ENCODE measurements at places on chromosomes 5 and 9.

- no peak for DNase-seq
Observed at GRCh38 chr9:127067603-127068220, 54.7 kb downstream of the ANGPTL2 start.

DNA sequence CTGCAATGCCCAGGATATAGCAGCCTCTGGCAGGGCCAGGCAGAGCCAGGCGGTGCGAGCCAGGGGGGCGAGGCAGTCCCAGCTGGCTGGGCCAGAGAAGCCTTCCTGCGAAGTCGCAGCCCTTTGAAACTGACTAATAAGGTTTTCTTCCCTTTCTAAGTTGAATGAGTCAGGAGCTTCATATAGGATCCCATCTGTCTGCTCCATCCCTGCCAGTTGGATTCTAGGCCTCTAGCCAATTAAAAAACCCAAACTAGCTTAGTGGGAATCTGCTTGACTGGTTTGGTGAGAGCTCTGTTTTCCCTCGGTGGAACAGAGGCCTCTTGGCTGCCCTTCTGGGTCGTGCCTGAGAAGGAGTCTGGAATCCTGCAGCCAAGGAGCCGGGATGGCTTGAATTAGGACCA lies 70.1 kb upstream of the RAPGEF1 start:
- DNase-seq: no peak

DNA sequence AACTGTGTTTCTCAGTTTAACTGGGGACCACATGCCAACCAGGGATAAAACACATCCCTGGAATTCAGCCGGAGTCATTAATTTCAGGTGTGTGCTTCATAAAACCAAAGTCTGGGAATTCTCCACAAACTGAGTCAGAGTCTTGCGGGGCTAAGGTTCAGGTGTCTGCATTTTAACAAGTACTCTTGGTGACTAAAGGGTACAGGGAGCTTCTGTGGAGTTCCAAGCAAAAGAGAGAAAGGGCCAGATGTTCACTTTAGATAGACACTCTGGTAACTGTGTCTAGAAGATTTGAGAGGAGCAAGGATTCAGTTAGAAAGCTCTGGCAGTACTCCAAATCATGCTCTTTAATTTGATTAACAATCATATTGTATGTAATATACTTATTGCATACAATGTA lies 4.0 kb downstream of the NADK2 start:
- DNase-seq: no peak

DNA sequence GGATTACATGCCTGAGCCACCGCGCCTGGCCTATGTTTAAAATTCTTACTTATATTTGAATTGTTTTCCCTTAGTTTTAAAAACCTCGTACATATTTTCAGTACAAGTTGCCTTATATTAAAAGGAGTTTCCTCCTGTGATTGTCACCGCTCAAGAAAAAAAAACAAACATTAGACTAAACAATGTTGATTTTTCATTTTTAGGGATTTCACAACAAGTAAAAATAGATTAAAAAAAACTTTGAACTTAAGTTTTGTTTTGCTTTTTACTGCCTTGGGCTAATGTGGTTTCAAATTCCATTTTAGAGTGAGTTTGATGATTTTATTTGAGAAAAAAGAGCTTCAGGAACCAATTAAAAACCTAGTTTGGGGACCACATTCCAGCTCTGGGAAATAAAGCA lies 1196.6 kb upstream of the CDH18 start:
- DNase-seq: peak; percentile 7

DNA sequence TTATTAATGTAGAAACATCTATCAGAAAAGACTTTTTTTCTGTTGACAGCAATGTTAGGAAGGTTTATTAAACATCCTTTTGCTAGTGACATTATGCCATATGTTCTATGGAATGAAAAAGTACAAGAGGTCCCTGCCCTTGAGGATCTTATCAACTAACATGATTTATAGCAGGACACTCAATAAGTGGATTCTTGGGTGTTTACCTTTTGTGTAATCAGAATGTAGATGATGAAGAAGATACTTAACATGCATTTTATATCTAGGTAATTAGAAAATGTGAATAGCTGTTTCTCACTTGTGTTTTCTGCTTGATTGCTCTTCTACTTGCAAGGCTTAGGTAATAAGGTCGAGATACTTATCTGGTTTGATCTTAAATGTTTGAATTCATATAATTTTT lies 4.9 kb downstream of the HMGCR start:
- DNase-seq: no peak

GRCh38 chr9:71549023-71549422 lies 219.3 kb downstream of the CEMIP2 start:
- DNase-seq: no peak

DNA sequence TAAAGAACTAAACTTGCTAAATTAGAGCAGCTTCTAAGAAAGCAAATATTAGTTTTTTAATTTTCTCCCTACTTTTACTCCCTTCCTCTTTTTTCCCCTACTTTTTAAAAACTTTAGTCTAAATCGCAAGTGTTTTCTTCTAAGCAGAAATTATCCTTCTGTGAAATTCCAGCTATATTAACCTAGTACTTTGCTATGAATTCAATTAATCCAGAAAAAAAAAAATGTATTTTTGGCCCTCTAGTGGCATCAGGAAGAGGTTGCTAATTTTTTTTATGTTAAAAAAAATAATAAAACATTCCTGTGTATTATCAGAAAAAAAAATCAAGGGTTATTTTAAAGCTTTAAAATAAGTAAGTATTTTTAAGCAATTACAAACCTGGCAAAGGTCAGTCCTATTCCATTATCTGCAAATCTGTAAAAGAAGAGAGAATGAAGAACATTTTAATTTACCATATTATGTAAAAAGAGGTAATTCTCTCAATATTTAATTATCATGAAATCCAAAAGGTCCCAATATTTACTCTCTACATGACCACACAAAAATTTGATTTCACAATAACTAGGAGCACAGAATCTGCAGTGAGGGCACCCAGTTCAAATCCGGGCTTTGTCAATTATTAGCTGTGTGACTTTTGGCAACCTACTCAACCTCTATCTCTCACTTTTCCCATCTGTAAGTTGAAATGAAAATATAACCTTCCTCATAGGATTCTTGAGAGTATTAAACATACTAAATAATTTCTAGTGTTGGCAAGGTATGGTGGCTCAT lies 52.0 kb downstream of the CEMIP2 start:
- no peak for DNase-seq

DNA sequence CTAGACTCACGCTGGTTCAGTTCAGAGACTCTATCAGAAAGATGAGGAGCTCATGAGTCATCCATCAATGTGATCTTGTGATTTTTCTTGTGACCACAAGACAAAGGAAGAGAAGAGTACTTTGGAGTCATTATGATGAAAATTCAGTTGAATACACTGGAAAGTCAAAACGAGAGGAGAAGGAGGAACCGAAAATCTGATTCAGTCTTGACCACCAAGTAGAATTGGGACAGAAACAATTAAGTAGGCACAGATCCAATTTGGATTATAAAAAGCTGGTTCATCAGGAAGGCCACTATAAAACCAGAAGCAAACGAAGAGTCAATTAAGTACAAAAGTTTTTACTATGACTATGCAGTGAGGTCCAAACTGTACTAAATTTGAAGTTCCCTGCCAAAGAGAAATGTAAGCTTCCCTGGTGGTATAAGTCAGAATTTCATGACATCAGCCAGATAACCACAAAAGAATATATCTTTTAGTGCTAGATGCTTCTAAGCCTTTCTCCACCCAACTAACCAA lies 90.9 kb downstream of the THBS4 start:
- no peak for DNase-seq

DNA sequence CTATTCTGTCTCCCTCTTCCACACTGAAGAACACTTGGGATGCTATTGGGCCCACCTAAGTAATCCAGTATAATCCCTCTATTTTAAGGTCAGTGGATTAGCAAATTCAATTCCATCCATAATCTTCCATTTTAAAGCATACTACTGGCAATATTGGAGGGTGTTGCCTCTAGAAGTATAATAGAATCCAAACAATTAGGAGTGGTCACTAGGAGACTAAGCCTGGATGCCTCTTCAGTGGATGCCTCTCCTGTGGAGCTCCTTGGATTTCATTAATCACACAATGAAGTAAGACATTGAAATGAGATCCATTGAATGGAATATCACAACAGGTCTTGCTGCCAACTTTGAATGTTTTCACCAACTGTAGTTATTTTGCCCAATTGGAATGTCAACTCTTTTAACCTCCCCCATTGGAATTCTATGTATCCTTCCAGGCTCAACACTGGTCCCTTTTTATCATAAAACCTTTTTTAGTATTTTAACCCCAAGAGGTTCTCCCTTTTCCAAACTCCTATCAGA lies 311.6 kb downstream of the PLK2 start:
- no peak for DNase-seq

GRCh38 chr9:34169125-34169524 lies 9.7 kb upstream of the UBAP1 start:
- no peak for DNase-seq

GRCh38 chr5:34536699-34537098 lies 119.4 kb upstream of the RAI14 start:
- DNase-seq: no peak

GRCh38 chr5:116824751-116825438 lies 250.3 kb upstream of the SEMA6A start:
- DNase-seq: no peak

- no peak for DNase-seq
Observed at GRCh38 chr5:77066823-77067442, 20.2 kb downstream of the ZBED3 start.

DNA sequence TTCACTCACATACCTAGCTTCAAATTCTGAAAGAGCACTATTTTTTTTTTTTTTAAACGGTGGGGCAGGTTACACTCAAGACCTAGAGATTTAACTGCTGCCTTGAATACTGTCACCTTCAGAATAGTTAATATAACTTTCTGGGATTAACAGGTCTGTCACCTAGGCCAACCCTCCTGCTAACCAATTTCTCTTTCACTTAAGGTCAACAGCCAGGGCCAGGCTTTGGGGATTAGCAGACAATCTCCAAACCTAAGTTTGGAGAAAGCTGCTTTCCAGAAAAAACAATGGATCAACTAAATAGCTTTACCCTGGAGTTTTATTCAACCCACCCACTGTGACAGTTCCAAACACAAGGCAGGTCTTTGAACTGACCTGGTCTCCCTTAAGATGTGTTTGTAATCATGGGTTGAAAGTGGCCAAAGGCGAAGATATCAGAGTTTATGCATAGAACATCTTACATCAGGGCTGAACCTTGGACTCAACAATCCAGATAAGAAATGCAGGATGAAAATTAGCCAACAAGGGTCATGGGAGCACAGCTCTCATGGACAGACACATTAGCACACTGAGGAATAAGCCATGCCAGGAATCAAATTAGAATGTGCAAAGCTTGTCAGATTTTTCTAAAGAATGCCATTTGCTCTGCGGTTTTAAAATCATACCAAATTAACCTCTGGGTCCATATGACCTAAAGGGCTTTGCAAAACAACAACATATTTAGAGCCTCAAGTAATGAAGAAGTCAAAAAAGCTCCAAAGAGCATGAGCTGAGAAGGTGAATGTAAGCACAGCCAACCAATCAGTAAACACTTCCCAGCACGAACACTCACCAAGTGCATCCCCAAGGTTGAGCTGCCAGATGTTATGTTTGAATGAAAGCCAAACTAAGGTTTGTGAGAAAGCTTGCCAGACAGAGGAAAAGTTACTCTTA lies 538.5 kb upstream of the DMAC1 start:
- no peak for DNase-seq

- DNase-seq: no peak
Observed at GRCh38 chr9:88399966-88400365, 11.7 kb downstream of the SPIN1 start.

- DNase-seq: no peak
Observed at GRCh38 chr5:154271936-154272514, 81.5 kb downstream of the GALNT10 start.

- no peak for DNase-seq
Observed at GRCh38 chr5:126988021-126988569, 42.3 kb downstream of the MARCHF3 start.

DNA sequence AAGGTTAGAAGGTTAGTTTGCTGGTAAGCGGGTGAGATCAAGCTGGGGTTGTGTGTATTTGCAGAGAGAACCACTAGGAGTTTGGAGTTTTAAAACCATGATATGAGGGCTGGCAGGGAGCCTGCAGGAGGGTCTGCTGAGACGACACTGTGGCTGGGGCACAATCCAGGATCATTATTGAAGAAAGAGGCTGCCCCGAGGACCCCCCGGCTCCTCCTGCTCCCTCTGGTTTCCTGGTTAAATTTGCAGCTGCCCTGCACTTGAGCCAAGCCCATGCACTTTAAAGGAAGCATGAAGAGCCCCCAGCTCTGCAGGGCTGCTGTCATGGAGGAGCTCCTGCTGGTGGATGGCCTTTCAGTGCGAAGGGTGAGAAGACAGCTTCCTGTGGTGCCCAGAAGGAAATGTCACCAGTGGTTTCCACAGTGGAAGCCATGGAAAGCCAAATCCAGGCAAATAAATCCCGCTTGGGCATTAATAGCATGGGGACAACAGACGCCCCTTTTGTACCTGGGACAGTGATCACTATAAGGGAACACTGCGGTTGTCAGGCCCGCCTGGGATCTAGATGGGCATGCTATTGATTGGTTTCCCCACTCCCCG lies 140.7 kb downstream of the NSG2 start:
- no peak for DNase-seq

- no peak for DNase-seq
Observed at GRCh38 chr5:135214897-135215616, 181.0 kb upstream of the PITX1 start.

GRCh38 chr9:128920381-128921058 lies at the start of gene PHYHD1:
TSS of gene PHYHD1 (plus strand) at chr9:128920982. CDS start at chr9:128922324, 1,342 bp downstream.
- DNase-seq: peak; percentile 49

GRCh38 chr5:1111241-1111726 lies 579 bp downstream of the SLC12A7 start:
- peak; percentile 64 for DNase-seq

- no peak for DNase-seq
Observed at GRCh38 chr5:80799041-80799440, 144.3 kb upstream of the DHFR start.

- DNase-seq: no peak
Observed at GRCh38 chr5:157463081-157463480, 3.1 kb downstream of the NIPAL4 start.

GRCh38 chr9:87816036-87816435 lies 66.6 kb upstream of the SPATA31E1 start:
- peak; percentile 29 for DNase-seq

DNA sequence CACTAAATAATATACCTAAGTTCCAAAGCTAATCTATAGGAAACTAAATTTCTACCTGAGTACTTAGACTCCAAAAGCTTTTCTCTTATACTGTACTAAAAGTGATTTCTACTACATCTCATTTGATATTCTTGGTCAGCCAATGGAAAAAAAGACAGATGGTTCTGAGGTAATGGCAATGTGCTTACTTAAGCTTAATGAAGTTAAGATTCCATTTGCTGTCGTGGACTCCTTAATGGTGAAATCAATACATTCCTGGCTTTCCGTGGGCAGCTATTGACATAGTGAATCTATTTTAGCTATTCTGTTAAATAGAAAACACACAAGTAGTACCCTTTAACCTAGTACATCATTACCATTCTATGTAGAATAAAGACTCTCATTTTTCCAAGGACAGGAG lies 1825.6 kb upstream of the CDH9 start:
- DNase-seq: no peak

DNA sequence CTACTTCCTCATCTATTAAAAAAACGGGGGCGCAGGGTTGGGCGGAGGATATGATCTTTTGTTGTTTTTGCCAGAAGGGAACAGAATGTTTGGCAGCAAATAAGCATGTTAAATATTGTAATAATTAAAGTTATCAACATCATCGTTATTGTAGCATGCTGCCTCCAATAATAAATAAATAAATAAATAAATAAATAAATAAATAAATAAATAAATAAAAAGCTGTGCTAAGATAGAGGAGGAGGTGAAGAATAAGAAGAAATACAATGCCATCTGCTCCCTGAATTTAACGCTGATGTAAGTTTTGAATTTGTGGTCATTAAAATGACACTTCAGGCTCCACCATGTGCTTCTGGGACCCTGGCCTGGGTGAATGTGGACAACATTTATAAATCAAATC lies 508.0 kb upstream of the TNC start:
- no peak for DNase-seq

All from eye (tissue), 1 donor.